SIG-M5 (cell line): ENCODE measurements at places on chromosomes 4 and X.

- no peak for DNase-seq
These were observed 225.1 kb upstream of the GALNTL6 start for GRCh38 chr4:171588051-171588545.

DNA sequence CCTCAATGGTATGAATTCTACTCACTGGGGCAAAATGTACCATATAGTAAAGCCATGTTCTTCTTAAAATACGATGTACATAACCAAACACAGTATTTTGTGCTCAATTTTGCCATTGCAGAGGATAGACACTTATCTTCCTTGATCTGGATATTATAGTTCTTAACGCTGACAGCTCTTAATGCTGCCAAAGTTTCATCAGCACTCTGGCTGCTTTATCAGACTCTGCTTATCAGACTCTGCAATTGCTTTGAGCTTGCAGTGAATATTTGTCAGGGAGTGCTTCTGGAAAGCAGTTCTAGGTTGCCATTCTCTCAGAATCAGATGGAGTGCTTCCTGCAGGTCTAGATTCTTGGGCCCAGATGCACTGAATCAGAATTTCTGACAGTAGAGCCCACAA is 863.1 kb downstream of the CCSER1 start:
- DNase-seq = no peak

GRCh38 chr4:123748806-123749205 is 352.2 kb downstream of the SPRY1 start:
- DNase-seq = no peak

DNA sequence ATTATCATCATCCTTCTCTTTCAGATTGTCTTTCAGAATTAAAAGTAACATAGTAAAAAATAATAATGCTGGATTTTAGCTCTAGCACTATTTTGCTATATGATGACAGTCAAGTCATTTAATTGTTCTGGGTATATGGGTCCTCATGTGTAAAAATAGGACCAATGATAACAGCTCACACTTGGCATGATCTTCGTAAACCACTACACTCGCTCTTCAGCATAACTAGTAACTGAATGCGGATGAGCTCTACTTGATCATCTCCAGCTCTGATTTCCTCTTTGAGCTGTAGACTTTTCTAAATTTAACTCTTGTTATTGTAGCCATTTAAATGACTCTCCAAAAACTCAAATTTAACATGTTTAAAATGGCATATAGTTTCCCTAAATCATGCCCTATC is 831.8 kb upstream of the HS3ST1 start:
- no peak for DNase-seq

- no peak for DNase-seq
These were observed 182.1 kb downstream of the EVC2 start for GRCh38 chr4:5526080-5526846.

GRCh38 chr4:186061921-186062320 is 7.0 kb upstream of the TLR3 start:
- DNase-seq = no peak

GRCh38 chr4:158015241-158015640 is 157.6 kb downstream of the GASK1B start:
- DNase-seq = no peak

- no peak for DNase-seq
These were observed 53.2 kb downstream of the HADH start for GRCh38 chr4:108042927-108043326.

DNA sequence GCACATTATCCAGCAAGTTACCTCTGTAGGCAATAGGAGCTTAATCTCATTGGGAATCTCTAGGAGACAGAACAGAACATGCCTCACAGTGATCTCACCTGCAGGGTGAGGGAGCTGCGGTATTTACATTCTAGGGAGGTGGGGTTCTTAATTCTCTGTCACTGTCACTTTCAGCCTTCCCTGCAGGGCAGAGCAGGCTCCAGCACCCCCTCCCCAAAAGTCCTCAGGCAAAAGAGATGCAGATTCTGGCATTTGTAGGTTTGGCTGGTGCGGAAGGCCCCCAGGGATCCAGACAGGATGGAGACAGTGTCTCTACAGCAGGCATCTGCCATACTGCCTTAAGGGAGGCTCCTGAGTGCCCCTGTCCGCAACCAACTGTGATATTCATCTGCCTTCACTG is 166.4 kb upstream of the ATP6AP2 start:
- no peak for DNase-seq

GRCh38 chr4:99436462-99436861 is 1.3 kb upstream of the ADH7 start:
- DNase-seq = no peak

GRCh38 chr4:147865926-147866325 is 134.0 kb downstream of the ARHGAP10 start:
- no peak for DNase-seq

DNA sequence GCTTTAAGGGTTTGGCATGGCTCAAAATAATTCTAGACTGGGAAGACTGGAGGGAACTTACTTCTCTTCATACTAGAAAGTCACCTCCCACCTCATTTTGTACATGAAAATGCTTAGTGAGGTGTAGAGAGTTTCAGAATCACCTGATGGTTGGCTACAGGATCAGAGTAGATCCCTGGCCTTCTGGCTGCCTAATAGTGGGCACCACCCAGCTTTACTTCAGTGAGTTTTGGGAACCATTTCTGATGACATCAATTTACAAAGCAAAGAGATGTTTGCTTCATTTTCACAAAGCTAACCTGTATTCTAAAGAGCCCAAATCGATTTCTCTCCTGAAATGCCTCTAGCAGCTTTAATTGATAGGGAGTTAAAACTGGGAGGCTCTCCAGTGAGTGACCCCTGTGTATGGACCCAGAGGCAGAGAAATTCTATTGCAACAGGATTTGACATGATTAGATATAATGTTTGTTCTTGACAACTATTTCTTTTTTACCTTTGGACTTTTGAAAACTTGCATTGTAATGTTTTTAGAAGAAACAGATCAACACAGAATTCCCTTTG is 180.5 kb downstream of the PTTG2 start:
- DNase-seq = no peak

GRCh38 chr4:184666670-184667069 is 17.1 kb downstream of the PRIMPOL start:
- no peak for DNase-seq

DNA sequence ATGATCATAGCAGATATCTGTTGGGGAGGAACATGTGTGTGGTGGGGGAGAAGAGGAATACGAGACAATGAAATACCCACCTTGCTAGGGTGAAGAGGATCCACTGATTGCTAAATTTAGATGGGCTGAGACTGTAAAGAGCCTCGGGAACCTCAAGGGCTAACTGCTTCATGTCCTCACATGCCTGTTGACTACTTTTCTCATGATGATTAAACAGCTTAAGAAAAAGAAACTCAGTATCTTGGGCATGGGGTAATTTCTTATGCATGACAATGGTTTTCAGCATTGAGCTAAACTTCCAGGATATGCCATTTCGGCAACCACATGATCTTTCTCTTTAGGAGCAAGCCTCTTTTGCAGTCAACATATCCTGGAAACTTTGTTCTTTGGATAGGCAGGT is 3.9 kb upstream of the LNX1 start:
- no peak for DNase-seq

DNA sequence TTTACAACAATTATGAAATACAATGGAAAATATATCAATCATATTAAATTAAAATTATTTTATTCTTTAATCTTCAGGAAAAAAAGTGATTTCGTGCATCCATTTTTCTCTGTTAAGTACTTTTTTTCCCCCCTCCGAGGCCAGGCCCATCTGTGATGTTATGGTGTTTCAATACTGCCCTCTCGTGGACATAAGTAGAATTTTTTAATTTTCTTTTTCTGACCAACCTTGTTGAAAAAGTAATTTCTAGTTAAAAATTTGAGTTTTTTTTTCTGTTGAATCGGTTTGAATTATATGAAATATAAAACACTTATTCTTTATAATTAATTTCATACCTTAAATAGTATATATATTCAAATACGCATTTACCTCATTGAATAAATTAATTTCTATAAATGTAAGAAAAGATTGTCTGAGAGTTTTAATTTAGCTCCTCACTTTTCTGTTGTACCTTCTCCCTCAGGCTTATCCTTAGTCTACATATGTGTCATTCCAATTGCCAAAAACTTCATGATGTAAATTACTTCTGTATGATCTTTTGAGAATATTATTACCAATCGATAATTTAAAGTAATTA is 175.8 kb upstream of the TECRL start:
- no peak for DNase-seq

DNA sequence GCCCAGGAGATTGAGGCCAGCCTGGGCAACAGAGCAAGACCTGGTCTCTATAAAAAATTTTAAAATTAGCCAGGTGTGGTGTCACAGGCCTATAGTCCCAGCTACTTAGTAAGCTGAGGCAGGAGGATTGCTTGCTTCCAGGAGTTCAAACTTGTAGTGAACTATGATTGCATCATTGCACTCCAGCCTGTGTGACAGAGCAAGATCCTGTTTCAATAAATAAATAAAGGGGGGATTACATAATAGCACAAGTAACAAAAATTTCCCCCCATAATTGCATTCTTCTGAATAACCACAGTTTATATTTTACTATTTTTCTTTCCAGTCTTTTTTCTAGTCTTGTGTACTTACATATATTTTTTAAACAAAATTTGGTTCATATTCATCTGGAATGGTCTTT is 135.6 kb downstream of the CHIC2 start:
- DNase-seq = peak; percentile 1

GRCh38 chr4:128871948-128872347 is 62.4 kb downstream of the JADE1 start:
- DNase-seq = no peak

- no peak for DNase-seq
These were observed 619.7 kb downstream of the MID1IP1 start for GRCh38 chrX:39421006-39421405.

DNA sequence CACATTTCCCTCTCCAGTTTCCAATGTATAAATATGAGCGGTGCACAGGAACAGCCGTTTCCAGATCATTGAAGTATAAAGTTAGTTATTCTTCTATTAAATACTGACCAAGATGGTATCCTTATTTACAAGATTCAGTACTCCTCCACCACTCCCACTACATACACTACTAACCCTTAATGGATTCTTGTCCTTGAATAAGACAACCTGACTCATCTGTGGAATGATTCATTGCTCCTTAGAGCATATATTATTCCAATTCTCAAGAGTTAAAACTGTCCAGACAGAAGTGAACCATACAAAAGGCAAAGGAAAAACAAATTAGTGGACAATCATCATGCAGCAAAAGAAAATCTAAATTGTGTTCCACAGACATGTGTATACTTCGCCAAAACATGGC is 373.3 kb downstream of the IDS start:
- no peak for DNase-seq

- no peak for DNase-seq
These were observed 38.1 kb downstream of the GPR174 start for GRCh38 chrX:79182616-79183015.

GRCh38 chr4:23741681-23742191 is 148.1 kb downstream of the PPARGC1A start:
- DNase-seq = no peak

DNA sequence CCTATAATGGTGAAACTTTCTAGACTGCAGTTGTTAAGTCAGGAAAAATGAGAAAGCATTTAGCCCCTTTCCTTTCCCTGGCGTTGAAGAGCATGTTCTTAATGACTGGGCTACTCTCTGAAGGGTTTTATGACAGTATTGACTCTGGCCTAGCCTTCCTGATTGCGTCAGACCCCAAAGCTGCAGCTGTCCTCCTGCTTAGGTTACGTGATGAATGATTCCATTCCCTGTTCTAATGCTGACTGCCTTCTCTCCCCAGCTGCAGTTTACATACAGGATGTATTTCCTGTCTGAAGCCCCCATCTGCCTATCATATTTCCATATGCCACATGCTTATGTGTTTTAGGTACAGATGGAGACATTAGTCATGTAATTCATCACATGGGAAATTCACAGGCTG is 105.8 kb upstream of the EGFL6 start:
- DNase-seq = no peak

GRCh38 chrX:114584375-114584943 is 573 bp downstream of the HTR2C start:
- no peak for DNase-seq

- DNase-seq = no peak
These were observed 625.6 kb upstream of the FAM241A start for GRCh38 chr4:111519683-111520082.

- no peak for DNase-seq
These were observed 146.8 kb downstream of the KLHL4 start for GRCh38 chrX:87664381-87664780.

- no peak for DNase-seq
These were observed 341.4 kb downstream of the DHRSX start for GRCh38 chrX:2159393-2159792.

DNA sequence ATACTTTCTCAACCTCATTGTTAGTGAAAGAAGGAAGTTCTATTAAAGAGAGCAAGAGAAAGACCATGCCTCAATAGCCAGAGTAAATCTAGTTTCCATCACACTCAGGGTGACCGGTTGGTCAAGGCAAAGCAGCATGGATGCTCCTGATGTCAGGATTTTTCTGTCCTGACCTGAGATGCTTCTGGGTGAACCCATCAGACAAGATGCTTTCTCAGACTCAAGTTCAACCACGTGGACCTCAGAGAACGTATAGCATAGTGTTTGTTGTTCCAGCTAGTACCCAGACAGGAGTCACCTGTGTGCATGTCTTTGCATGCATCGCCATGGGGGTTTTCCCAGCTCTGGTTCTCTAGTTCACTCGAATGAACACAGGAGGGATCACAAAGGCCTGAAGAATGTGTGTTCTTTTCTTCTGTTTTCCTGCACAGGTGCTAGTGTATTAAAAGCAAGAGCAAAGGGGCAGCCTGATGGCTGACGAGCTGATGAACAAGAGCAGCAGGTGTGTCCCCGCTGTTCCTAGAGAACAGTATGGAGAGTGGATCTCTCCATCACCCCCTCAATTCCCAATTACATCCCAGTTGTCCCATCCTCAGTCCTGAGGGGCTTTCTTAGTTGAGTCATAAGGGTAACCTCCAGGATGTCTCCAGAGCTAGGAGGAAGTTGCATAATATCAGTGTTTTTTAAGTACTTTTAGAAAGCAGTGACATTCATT is 110.5 kb upstream of the ENPP6 start:
- no peak for DNase-seq

DNA sequence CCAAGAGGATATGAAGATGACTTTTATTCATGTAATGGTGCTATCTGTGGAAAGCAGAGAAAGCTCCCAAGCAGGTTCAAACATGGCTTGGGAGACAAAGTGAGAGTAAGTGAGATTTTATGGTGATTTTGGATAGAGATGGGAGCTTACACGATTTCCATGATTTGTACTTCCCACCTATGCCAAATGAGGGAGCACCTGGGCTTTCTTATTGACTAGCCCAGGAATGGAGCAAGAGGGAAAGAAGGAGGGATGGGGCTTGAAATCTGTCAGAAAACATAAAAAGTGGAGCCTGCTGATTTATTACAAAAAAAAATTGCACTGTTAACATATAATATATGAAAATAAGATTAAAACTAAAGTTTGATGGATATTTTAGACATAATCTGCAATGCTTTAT is 703.5 kb upstream of the PABPC4L start:
- no peak for DNase-seq

GRCh38 chr4:123802082-123802645 is 405.6 kb downstream of the SPRY1 start:
- DNase-seq = no peak

- no peak for DNase-seq
These were observed 683.8 kb upstream of the PABPC4L start for GRCh38 chr4:134885436-134885835.
